ENCODE measurements at places on chromosomes 7 and 10. TPM values are rescaled to one million over a fixed set of nuclear protein-coding genes. Genes with fewer than 3 reads are reported as not detected.

Gene CYP26A1
- total RNA-seq = 2.1 TPM

Gene TSPAN15
- 137 TPM for total RNA-seq

Gene MLXIPL
- 3.0 TPM for total RNA-seq

- no peak for DNase-seq
Measured at GRCh38 chr7:158445421-158446175, 142.0 kb downstream of the PTPRN2 start.

DNA sequence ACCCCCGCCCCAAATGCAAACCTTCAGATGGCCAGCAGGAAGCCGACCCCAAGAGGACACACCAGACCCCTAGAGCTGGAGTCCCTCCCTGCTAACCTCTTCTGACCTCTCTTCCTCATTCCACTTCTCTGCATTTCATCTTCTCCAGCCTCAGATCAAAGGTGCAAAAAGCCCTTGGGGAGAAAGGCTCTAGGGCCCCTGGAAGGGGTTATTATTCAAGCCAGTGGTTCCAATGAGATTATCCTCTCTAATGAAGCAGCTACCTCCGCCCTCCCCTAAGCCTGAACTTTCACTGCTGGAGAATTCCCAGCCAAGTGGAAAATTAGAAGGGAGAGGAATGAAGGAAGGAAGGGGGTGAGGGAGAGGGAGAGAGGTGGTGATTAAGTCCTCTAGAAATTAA, 343.9 kb downstream of the PLXNA4 start:
- DNase-seq = no peak

GRCh38 chr10:34310234-34310633, 504.9 kb downstream of the PARD3 start:
- no peak for DNase-seq

DNA sequence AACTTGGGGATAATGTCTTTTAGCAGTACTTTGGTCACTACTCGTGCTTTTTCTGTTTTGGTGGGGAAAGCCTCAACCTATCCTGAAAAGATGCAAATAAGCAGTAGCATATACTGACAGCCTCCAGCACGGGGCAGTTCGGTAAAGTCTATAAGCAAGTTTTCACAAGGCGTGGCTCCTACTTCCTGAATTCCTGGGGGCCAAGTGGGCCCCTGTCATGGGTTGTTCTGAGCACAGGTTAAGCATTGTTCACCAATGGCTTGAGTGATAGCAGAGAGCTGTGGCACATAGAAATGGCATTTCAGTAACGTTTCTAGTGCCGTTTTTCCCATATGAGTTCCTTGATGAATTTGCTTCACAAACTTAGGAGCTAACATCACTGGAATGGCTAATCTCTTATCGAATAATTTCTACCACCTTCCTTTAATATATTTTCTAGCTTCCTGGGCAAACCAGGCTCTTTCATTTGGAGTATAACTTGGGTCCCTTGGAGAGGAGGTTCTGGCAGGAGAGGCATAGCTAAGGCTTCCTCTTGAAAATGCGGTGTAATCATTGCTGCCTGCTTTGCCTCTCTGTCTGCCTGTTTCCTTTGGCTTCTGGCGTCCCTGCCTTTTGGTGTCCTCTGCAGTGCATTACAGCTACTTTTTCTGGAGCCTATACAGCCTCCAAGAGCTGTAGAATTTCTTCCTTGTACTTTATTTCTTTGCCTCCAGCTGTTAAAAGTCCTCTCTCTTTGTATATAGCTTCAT, 11.7 kb upstream of the ZNF239 start:
- peak; percentile 62 for DNase-seq

Gene PPP1R17
- total RNA-seq = not detected

DNA sequence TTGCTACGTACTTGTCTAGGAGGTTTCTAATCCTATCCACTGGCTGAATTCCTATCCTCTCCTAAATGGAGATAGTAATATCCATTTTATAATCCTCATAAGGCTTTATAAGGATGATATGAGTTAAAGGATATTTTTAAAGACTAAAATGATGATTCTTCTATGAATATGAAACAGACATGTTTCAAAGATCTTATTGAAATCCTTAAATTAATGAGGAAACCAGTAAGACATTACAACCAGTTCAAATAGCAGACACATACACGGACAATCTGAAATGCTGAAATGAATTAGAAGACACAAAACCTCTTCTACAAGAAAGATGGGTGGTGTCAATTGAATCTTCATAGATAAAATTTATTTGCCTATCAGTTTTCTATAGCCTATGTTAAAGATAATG, 132.9 kb upstream of the ANK3 start:
- DNase-seq = no peak

DNA sequence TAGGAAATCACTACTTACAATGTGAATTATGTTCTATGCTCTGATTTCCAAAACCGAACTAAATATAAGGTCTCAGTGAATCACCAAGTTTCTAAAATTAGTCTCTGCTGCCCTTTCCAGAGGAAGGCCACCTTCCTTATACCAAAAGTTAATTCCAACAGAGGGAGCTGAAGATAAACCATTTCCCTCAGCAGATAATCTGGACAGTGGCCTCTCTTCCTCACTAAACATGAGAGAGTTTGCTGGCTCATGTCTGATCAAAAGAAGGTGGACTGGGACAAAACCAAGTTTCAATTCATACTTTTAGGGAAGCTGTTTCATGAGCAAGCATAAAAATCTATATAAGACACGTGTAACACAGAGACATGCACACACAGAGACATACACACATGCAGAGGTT, 6.4 kb downstream of the FEZF1 start:
- DNase-seq = no peak

GRCh38 chr10:127899766-127900387, 7.0 kb upstream of the PTPRE start:
- DNase-seq = no peak

- DNase-seq = peak; percentile 32
Measured at GRCh38 chr7:115230882-115231571, 309.1 kb downstream of the MDFIC start.

DNA sequence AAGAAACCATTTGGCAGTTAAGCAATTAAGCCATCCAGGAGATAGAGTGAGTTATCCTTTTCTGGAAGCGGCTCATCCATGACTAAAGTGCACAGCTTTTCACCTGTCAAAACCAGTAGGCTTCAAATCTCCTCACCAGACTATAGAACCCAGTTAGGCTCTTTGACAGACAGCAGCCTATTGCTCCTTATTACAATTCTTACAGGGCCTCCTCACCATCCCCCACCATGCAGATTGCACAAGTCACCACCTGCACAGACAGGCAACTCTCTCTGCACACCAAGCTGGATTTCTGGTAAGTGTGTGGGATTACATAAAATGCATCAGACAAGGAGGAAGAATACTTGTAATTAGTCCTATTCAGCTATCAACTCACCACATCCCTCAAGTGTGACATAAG, 301.6 kb downstream of the SNX13 start:
- DNase-seq = peak; percentile 39

DNA sequence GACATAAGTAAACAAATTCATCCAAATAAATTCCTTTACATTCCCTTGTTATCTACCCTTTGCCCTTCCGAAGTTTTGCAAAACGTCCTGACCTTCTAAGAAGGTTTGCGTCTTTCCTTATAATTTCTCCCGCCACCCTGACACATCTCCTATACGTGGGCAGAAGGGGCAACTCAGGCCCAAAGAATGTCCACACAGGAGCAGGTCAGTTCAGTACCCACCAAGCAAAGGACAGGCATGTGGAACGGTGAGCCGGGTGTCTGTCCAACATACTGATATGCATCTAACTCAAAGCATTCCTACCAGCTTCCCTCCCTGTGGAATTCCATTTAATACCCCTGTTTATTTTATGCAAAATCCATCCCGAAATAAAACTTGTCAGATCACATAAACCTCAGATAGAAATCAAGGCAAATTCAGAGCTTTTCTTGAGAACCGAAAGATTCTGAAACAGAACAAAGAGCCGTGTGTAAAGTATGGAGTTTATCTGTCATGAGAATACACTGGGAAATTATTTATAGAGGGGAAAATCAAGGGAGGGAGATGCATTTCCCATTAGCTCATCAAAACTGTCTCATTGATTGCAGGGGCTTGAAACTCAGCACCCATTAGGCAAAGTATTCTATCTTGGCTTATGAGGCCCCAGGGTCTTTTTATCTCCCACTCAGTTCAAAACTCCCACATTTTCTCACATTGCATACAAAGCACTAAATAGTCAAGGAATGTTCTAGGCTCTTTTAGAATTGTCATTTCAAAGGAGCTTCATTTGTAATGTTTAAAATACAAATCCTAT, 85.4 kb downstream of the GPR26 start:
- no peak for DNase-seq

DNA sequence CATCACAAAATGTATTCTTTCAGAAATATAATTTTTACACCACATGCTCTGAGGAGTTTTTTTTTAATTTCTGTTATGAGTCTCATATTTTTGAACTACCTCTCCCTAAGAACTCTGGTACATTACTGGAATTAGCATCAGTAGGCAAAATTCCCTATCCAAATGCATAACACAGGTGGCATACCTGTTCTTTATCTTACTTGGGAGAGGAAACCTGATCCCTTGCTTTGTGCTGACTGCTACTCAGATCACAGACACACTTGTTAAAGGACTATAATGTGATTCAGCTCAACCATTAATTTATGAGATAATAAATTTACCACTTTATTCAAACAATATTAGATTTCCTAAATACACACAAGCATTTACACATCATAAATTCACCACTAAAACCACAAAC, 617.2 kb downstream of the GRM8 start:
- no peak for DNase-seq

DNA sequence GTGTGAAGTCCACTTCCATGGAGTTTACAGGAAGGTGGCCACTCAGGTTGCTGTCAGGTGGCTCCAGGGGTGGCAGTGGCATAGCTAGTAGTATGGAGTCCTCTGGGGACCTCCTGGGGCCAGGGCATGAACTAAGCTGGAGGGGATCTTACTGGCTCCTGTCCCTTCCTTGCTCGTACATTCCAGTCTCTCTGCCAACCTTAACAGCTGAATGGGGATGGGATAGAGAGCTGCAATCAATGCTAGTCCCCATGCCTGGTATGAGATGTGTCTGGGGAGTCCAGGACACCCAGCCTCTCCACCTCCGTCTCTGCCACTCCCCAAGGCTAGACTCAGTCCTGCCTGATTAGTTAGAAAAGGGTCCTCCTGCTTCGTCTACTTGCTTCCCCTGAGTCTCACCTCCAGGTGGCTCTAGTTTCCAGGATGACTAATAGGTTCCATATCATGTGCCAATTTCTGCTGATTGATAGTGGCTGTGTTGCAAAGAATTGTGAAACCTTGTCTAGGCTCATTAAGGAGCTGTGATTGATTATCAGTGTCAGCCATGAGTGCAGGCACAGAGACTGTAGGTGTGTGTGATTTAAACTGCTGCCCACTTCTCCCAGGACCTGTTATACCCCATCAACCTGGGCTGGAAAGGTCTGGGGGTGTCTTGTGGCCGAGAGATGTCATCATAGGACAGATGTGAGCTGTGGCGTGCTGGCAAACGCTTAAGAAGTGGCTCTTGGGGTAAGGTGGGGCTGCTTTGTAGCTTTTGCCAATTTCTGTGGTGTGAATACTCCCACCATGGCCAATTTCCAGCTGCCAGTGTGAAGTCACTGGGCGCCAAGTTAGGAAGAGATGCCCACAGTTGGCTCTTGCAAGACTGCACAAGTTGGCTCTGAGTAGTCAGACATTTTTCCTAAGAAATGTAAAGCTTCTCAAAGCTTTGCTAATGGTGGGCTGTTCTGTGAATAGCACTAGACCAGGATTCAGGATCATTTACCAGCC, 59.8 kb downstream of the COL13A1 start:
- DNase-seq = peak; percentile 80

GRCh38 chr7:135834266-135834665, 85.7 kb upstream of the FAM180A start:
- DNase-seq = no peak

Gene NPSR1
- total RNA-seq = not detected

DNA sequence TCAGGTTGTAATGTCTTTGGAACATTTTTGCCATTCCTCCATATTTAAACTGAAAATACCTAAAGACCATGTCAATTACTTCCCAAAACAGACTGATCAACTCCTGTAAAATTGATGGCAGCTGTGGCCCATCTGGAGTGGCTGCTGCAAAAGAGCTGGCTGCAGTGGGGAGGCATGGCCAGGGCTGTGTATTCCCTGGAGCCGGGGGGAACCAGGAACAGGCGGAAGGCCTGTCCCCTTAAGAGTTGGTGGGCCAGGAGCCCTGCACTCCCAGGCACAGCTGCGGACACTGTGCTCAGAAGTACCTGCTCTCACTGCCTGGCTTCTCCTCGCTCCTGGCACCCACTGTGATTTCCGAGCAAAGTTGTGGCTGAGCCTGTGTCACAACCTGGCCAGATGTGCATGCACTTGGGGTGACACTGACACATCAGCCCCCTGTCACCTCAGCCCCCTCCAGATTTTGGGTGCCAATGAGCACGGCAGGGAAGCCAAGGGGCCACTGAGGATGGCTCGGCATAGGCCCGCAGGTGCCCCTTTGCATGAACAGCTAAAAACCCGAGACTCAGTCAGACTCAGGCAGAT, 116.1 kb downstream of the DGKB start:
- DNase-seq = no peak
